ENCODE measurements at places on chromosomes 5 and 9.

GRCh38 chr5:60698336-60698735, 1.6 kb downstream of the DEPDC1B start:
- no peak for DNase-seq

DNA sequence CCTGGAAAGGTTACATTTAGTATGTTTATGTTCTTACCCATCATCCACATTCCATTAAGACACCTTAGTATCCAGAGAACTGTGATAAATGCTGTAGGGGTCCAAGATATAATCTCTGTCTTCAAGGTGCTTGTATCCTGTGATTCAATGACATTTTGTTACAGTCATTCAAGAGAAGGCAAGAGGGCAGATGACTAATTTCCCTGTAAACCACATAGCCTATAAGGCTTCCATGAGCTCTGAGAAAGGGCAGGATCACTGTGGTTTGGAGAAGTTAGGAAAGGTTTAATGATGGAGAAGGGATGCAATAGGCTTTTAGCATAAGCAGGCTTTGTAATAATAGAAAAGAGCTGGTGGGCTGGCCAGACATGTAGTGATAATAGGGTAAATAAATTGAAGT, 40.0 kb downstream of the PAPPA start:
- DNase-seq = no peak

DNA sequence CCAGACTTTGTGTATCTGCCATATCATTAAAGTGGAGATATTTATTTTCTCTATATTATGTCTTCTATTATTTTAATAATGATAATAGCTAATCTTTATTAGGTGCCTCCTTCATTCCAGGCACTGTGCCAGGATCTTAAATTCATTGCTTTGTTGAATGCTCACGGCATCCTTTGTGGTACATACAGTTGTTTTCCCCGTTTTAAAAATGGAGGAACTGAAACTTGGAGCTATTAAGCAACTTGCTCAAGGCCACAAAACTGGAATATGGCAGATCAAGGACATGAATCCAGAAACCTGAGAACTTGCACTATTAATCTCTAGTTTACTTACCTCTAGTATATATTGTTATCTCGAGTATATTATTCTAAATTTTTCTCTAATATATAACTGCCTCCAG, 41.5 kb upstream of the PPP3R2 start:
- no peak for DNase-seq

GRCh38 chr5:137935190-137935589, 45.9 kb downstream of the PKD2L2 start:
- DNase-seq = no peak

DNA sequence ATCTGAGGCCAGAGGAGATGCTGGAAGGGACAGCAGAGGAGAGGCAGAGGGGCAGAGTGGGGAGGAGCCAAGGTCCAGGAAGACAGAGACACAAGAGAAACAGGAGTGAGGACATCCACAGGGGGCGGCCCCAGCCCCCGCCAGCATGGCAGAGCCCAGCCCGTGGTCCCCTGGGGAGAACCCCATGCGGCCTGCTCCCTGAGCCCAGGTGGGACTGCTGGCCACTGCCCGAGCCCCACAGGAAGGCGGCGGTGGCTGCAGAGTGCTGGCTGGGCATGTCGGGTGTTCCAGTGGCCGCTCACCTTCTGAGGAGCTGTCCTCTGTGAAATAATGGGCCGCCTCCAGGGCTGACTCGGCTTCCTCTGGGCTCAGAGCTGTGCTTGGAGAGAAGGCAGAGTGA, 8.9 kb upstream of the MRNIP start:
- DNase-seq = no peak

- no peak for DNase-seq
Observed at GRCh38 chr9:73667749-73668148, 516.1 kb downstream of the ANXA1 start.

GRCh38 chr5:172999372-172999973, 15.9 kb downstream of the ATP6V0E1 start:
- no peak for DNase-seq

GRCh38 chr5:53052499-53052898, 57.1 kb downstream of the MOCS2 start:
- no peak for DNase-seq

DNA sequence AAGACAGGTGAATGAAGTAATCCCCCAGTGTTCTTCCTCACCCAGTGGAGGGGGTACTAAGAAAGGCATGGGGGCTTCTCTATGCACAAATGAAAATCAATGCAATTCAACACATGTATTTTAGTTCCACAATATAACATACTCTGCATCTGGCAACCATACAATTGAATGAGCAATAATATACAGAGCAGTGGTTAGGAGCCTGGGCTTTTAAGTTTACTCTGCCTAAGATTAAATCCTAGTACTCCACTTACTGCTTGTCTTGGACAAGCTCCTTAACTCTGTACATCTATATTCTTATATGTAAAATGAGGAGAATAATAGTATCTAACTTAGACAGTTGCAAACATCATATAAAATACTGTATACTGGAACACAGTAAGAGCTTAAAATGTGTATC, 195.4 kb upstream of the TRIM32 start:
- DNase-seq = no peak

GRCh38 chr9:14314929-14315874, 1.3 kb upstream of the NFIB start:
- DNase-seq = no peak

GRCh38 chr5:61254969-61255555, 77.0 kb upstream of the ZSWIM6 start:
- no peak for DNase-seq

- no peak for DNase-seq
Observed at GRCh38 chr9:98971168-98971914, 27.6 kb downstream of the COL15A1 start.

- no peak for DNase-seq
Observed at GRCh38 chr9:7862170-7862569, 62.6 kb upstream of the DMAC1 start.

- DNase-seq = no peak
Observed at GRCh38 chr5:35214051-35214450, 16.2 kb downstream of the PRLR start.

DNA sequence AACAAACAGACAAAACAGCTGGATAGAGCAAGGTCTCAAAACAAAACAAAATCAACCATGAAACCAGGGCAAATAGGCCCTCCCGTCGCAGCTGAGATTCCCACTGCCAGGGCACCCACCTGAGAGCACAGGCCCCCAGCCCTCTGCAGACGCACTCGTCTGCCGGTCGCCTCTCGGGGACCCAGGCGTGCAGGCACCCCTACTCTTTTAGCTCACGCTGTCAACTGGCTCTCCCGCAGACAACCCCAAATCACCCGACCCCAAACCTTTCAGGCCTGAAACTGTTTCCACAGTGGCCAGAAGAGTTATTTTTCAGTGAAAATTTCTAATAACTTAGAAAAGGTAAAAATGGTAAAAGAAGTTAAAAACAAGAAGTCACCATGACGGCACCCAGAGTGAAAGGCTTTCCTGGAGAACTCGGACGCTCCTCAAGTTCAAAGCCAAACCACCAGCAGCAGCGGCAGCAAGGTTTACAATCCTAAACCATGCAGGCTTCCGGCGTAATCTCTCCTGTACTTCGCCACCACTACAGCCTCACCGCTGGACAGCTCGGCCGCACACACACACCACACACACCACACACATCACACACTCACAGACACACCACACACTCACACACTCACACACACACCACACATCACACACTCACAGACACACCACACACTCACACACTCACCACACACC, 1.9 kb upstream of the UBE2QL1 start:
- DNase-seq = no peak

DNA sequence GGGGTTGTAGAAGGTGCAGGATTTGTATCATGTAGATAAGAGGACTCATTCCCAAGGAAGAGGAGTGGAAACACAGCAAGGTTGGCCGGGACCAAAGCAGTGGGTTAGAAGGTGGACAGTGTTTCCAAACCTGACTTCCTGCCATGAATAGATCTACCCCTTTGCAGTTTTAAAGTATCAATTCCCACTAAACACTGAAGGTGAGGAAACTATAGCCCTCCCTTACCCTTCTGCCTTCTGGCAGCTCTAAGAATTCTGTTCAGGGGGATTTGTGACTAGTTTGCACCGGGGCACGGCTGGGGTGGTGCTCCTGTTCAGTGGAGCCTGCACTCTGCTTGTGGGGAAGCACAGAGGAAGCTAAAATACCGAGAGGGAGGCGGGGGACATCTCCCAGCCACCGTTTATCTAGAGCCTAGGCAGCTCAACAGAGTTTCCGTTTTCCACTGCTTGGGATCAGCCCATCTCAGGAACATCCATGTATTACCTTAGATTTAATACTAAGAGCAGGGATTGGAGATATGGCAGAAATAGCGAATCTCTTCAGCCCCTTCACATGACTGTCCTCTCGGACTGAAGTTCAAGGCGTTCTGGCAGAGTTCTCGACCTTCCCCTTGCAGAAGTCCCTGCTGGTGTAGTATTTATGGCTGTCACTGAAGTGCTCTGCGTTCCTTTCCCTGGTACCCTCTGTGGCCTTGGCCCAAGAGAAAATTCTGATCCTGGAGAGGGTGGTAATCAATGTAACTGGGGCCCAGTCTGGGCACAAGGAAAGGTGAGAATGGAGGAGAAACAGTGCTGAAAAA, 5.4 kb downstream of the ISL1 start:
- no peak for DNase-seq

DNA sequence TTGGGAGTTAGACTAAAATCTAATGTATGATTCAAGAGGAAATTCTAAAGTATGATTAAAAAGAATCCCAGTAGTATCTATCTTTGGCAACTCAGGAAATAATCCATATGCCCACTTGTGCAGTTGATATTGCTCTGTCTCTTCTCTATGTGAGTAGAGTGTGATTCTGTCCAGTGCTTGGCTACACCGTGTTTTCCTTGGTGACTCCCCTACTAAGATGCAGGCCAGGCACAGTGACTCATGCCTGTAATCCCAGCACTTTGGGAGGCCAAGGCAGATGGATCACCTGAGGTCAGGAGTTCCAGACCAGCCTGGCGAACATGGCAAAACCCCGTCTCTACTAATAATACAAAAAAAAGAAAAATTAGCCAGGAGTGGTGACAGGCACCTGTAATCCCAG, 495.4 kb downstream of the MAT2B start:
- DNase-seq = no peak

DNA sequence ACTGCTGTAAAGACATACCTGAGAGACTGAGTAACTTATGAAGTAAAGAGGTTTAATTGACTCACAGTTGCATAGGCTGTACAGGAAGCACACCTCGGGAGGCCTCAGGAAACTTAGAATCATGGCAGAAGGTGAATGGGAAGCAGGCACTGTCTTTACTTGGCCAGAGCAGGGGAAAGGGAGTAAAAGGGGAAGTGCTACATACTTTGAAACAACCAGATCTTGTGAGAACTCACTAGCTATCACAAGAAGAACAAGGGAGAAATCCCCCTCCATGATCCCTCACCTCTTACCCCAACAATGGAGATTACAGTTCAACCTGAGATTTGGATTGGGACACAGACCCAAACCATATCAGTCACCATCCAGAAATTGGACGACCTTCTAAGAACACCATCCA, 1285.8 kb upstream of the CDH9 start:
- DNase-seq = no peak

- DNase-seq = no peak
Observed at GRCh38 chr9:113131689-113132151, 19.1 kb upstream of the SLC31A2 start.

DNA sequence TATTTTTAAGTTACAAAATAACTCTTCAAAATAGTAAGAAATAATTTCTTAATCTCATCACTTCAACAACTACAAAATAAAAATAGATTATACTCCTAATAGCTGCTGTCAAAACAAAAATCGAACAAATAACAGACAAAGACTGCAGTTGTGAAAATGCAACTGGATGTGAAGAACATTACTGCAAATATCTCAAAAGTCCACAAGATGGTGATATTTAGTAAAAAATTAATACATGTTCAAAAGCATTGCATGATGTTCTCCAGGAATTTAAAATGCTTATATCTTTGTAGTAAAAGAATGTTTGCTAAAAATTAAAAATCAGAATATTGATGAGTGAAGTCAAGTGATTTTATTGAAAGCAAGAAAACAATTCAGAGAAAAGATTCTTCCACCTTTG, 66.2 kb downstream of the MPDZ start:
- DNase-seq = no peak

- DNase-seq = no peak
Observed at GRCh38 chr5:104088876-104089778, 526.5 kb upstream of the NUDT12 start.

DNA sequence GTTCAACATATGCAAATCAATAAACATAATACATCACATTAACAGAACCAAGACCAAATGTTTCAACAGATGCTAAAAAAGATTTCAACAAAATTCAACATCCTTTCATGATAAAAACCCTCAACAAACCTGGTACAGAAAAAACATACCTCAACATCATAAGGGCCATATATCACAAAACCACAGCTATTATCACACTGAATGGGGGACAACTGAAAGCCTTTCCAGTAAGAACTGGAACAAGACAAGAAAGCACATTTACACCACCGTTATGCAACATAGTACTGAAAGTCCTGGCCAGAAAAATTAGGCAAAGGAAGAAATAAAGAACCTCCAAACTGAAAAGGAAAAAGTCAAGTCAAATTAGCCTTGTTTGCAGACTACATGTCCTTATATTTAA, 93.6 kb downstream of the DTWD2 start:
- no peak for DNase-seq

DNA sequence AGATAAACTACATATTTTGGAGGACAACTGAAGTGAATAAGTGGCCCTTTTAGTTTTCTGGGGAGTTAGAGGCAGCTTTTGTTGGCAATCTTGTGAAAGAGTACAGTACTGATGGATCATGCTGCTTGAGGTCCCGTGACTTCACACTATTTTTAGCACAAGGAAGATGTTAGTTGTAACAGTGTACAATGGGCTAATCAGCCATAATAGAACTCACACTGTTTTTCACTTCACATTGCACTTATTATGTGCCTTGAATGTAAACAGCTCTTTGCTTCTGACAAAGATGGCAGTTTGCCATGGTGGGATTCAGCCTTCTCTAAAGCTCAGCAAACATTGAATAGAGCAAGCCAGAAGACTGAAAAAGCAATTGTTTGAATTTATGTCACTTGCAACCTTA, 176.7 kb upstream of the ZNF608 start:
- no peak for DNase-seq

GRCh38 chr9:116083837-116084236, 69.8 kb upstream of the PAPPA start:
- no peak for DNase-seq

- DNase-seq = no peak
Observed at GRCh38 chr5:31385774-31386537, 145.9 kb downstream of the DROSHA start.

- no peak for DNase-seq
Observed at GRCh38 chr5:129617206-129617605, 130.7 kb upstream of the MINAR2 start.
